Left cardiac atrium (tissue), 4 donors: ENCODE measurements at places on chromosomes 5 and 9.

- no peak for DNase-seq
Measured at GRCh38 chr5:90293931-90294330, 115.6 kb downstream of the CETN3 start.

- no peak for DNase-seq
Measured at GRCh38 chr9:117303643-117304230, 111.1 kb downstream of the ASTN2 start.

GRCh38 chr9:124122321-124122720 lies 110.8 kb downstream of the LHX2 start:
- DNase-seq = no peak

DNA sequence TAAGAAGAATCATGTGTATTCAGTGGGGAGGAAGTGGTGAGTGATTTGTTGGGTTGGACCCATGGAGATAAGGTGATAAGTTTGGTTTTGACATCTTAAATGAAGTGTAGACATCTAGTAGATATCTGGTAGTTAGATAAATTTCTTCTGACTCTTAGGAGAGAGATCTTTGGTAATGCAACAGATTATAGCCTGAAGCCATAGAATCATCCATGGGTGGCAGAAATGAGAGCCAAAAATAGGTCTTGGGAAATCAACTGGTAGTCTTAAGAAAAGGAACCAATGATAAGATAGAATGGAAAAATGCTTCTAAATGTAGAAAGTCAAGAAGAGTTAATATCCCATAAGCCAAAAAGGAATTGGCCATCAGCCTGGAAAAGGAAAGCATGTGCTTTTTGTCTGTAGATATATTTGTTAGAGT lies 532.7 kb upstream of the GRAMD2B start:
- no peak for DNase-seq

GRCh38 chr5:135308245-135308644 lies 90.8 kb downstream of the MACROH2A1 start:
- no peak for DNase-seq

DNA sequence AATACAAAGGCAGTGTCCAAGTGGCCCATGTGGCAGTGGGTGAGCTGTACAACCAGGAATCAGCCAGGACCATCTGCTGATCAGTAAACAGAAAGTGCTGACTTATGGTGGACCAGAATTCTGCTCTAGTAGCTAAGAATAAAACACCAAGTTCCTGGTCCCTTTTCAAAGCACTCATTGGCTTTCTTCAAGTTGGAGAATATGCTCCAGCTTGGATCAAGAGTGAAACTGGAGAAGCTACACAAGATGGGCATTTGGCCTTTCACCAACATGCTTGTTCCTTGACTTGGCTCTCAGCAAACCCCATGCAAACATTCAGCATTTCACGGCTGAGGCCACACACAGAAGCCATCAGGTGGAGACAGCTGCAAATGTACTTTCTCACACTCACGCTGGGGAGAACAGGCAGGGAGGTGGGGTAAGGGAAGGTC lies 32.1 kb downstream of the MARCHF3 start:
- DNase-seq = no peak
